Right lobe of liver (tissue), 6 donors: ENCODE measurements at places on chromosomes 5 and 9.

DNA sequence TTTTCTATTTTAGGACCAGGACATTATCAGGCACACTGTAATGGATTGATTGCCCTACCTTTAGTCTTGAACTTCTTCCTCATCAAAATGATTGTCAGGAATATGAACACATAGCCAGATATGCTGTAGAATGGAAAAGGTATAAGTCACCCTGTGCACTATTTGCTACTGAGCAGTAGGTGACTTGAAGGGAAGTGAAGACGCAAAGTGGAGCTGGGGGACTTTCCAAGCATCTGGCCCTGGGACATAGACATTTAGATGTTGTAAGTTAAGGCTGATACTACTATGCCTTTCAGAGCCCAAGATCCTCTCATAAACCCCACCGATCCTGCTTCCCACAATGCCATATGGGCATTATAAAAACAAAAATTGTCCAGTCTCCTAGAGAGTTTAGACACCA lies 174.5 kb downstream of the DOCK8 start:
- no peak for DNase-seq

DNA sequence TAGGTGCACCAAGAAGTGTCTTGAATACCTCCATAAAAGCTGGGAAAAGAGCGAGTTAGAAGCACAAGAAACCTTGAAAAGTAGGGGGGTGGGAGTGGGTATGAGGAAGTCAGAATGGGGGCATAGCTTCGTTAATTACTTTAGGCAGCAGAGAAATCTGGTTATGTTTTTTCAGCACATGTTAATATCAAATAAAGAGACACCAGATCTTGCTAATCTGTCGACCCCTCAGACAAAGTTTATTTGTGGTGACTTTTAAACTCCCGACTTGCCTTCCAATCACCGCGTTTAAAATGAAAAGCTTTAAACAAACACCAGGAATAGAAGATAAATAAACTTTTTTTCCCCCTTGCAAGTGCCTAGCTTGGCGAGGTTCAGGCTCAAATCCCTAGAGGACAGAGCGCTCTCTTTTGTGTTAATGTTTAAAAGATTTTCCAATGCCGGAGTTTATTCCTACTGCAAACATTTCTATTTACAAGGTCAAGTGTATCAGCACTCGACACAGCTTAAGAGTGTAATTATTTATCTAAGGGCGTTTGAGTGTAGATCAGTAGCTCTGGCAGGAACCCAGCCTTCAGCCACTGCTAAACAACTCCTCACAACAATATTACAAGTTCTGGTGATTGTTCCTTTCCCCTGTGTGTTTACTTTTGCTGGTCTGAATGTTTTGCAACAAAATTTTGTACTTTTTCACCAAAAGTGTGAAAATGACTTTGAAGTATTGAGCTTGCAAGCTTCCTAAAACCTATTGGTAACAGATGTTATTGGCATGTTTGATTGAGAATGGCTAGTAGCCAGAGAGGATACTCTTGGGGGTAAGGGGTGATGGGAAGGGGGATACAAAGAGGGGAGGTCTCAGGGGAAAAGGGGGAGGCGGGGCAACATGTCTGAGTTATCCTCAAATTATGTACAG lies 3.8 kb downstream of the GAS1 start:
- peak; percentile 52 for DNase-seq

DNA sequence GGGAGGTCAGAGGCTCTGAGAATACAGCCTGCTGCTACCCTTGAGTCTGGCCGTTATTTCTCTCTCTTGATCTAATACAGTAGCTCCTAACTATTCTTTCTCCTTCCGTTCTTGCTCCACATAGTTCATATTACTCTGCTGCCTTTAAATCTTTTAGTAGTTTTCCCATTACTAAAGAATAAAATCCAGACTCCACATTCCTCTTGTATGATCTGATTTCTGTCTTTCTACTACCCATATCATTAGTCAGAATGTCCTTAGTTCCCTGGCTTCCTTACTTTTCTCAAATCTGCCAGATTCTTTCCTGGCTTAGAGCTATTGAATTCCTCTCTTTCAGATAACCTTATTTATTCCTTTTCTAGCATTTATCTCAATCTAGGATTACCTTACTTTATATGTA lies 40.0 kb downstream of the MARCHF6 start:
- DNase-seq, result no peak

DNA sequence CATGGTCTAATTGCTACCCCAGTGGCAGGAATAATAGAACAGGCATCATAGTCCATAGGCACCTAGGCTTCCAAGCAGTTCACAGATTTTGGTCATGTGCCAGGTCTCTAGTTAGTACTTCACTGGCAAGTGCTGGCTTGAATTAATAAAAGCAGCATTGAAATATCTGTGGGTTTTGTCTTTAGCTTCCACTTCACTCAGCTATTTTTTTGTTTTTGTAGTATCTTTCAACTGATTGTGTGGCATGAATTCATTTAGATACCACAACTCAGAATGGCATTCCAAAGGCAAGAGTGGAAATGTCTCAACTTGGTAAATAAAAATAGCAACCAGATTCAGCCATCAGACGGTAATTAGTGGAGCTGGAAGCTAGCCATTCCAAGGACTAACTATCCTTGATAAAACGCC lies 27.9 kb upstream of the ITGA2 start:
- DNase-seq, result no peak

DNA sequence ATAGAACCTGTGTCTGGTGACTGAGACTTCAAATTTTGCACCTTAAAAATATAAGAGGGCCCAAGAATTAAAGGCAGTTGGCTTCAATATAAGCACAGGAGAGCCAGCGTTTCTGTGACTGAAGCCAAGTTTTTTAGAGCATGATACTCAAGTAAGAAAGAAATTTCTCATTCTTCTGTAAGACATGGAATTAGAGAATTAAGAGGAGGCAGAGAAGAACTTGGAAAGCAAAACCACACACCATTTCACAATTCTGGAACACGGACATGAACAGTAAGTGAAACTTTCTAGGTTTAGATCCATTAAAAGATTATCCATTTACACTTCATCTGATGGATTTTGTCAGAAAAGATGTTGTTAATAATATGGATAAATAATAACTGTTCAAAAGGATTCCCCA lies 8.9 kb upstream of the AGXT2 start:
- no peak for DNase-seq

GRCh38 chr5:669111-669841 lies 23.9 kb downstream of the TPPP start:
- DNase-seq, result no peak

GRCh38 chr5:150561192-150561512 lies 53.2 kb downstream of the NDST1 start:
- no peak for DNase-seq

- no peak for DNase-seq
Observed at GRCh38 chr5:133750356-133750755, 138.0 kb upstream of the FSTL4 start.

GRCh38 chr9:136049491-136050265 lies 45.4 kb downstream of the NACC2 start:
- DNase-seq, result peak; percentile 44

DNA sequence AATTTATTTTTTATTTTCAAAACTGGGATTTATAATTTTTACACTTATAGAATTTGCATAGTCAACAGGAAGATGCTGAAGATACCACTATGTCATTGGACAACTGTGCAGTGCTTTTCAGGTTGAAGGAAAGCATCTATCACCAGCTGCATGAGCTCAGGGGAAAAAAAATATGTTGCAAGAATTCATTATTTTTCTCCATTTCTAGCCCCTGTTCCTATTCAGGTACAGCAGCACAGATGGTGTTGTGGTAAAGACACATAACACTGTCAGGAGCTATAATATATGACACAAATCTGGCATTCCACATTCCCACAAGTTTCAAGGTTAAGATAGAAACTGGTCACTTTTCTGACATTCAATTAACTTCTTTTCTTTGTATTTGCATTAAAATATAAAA lies 1088.6 kb downstream of the MAT2B start:
- no peak for DNase-seq

DNA sequence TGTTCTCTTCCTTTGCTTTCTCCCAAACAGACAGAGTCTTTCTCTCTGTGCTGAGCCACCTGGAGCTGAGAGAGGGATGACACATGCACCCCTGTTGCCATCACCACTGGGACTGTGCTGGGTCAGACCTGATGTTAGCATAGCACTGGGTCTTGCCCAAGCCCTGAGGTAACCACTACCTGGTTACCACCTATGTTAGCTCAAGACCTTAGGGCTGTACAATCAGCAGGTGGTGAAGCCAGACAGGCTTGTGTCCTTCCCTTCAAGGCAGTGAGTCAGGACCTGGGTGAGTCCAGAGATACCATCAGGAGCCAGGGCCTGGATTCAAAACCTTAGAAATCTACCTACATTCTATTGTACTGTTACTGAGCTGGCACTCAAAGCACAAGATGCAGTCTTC lies 32.1 kb downstream of the FST start:
- no peak for DNase-seq

- DNase-seq, result no peak
Observed at GRCh38 chr5:135220394-135221186, 178.4 kb downstream of the MACROH2A1 start.

DNA sequence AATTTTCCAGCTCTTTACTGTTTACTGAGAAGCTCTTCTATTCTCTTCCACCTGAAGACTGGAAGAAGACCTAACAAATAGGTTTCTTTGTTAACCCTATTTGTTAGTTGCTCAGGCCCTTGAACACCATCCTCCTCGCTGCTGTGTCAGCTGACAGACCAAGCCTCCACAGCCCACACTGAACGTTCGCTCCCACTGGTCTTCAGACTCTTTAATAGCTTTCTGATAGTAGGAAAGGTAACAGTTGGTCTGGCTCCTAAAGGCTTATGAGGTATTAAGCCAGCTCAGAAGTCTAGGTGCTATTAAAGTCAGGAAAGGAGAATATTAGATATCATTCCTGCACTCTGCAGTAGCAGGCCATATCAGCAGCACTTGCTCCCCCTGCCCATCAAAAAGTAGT lies 23.3 kb upstream of the F2R start:
- no peak for DNase-seq

DNA sequence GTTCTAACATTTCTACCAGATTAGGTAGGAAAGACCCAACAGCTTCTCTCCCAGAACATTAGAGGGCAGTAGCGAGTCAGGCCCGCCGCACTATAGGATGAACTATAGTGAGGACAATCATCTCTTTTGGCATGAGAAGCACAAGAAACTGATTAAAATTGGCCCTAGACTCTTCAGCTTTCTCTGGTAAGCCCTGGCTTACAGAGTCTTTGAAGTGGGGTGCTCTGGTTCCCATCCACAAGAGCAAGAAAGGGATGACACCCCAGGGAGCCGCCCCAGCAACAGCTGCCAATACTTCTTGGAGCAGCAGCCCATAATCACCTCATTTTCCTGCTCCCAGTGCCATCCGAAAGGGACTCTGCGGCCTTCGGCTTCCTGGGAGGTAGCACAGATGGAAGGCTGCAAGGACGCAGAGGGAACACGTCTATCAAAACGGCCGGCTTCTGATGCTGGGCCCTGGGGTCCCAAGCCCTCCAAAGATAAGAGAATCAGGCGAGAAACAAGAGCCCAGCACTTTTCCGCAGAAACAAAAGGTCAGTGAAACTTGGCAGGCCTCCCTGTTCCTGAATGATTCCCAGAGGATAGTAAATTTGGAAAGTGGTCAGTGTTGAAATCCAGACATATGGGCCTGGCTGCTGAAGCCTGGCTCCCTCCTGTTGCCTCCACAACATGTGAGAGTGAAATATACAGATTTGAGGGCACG lies 69.3 kb downstream of the HSD17B3 start:
- DNase-seq, result peak; percentile 48

GRCh38 chr5:172010278-172010677 lies 3.8 kb upstream of the FBXW11 start:
- DNase-seq, result no peak

DNA sequence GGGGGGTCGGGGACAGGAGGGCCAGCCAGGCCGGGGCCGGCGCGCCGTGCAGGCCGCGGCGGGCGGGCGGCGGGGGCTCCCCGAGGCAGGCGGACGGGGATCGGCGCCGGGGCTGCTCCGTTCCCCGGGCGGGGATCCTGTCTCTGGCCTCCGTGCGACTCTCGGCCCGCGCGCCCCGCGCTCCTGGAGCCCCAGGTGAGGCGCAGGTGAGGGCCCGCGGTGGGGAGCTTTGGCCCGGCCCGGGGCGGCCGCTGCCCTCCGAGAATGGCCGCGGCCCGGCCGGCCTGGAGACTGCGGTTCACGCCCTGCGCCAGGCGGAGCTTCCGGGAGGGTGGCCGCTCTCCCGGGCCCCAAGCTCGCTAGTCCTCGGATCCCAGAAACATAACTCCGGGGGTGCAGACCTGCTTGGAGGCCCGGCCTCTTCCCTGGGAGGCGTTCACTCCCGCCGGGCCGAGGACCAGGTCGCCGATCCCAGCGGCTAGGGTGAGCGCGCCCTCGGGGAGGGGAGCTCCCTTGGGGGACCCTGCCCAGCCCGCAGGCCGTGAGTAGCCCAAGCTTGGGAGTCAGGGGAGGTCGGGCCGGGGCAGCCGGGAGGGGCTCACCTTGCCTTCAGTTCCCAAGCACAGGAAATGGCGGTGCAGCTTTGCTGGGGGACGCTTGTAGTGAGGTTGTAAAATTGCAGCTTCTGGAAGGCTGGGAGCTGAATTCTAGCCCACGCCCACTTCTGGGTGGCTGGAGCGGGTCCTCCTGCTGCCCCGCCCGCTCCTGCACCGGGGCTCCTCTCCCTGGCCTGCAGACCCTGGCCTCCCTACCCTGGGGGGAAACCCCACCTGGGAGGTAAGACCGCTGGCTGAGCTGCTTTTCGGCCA lies 723 bp downstream of the PPP1R26 start:
- no peak for DNase-seq

DNA sequence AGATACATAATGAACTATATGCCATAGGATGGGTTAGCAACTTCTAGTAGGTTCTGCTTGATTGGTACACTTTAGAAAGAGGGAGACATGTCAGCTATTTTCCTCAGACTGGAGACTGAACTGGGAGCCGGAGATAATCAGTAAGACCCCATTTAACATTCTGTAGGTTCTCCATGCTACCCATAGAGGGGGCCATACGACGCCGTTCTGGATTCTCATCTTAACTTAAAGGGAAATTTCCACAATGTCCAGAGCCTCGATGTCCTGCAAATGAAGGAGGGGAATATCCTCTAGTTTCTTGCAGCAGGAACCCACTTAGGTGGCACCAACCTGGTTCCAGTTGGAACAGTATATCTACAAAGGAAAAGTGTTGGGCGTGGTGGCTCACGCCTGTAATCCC lies 22.3 kb upstream of the NPM1 start:
- DNase-seq, result no peak

GRCh38 chr9:136686794-136687711 lies at the start of gene AGPAT2:
TSS of gene AGPAT2 (minus strand) at chr9:136687457. CDS start at chr9:136687357, 100 bp downstream.
- peak; percentile 94 for DNase-seq

- DNase-seq, result no peak
Observed at GRCh38 chr9:112925058-112925641, 34.5 kb upstream of the SLC46A2 start.

DNA sequence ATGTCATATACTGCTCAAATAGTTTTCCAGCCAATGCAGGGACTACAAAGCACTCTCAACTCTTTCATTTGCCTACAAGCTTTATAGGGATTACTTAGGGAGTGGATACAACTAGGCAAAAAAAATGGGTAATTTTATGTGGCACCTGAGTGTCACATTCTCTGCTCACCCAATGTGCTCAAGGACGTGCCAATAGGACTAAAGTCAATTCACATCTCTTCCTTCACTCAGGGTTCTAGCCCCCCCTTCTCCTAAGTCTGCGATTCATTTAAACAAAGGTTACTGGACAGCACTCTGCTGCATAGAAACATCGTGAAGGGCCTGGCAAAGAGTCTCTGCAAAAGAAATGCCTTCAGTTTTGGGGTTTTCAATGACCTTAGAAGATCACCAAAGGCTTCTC lies 142.3 kb downstream of the TSSK1B start:
- no peak for DNase-seq

- DNase-seq, result no peak
Observed at GRCh38 chr5:51382521-51383130, 622 bp upstream of the ISL1 start.

- no peak for DNase-seq
Observed at GRCh38 chr5:134226441-134227192, 744 bp upstream of the PPP2CA start.

GRCh38 chr5:53820802-53821171 lies 260.3 kb downstream of the NDUFS4 start:
- DNase-seq, result no peak
